Stromal cell of bone marrow (primary cell): ENCODE measurements at places on chromosomes 6 and 20.
A peak's percentile ranks its signal among the peaks of the same experiment; 100 is the strongest.

GRCh38 chr20:57374931-57375651 lies 16.1 kb upstream of the RBM38 start:
- DNase-seq = peak; percentile 48

- DNase-seq = no peak
These were observed 256.3 kb upstream of the TAB2 start for GRCh38 chr6:149060985-149061760.

DNA sequence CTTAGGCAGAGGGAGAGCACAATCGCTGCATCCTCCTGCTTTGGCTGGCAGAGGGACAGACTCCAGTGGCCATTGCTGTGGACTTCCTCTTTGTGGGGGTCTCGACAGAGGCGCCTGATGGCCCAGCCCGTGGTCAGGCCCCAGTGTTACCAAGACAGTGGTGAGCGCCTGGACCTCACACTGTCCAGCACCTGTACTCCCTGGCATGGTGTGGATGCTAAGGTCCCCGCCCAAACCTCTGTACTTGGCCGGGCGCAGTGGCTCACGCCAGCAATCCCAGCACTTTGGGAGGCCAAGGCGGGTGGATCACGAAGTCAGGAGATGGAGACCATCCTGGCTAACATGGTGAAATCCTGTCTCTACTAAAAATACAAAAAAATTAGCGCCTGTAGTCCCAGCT lies 2.3 kb upstream of the NTSR1 start:
- DNase-seq = no peak

GRCh38 chr6:158697811-158698210 lies 48.0 kb downstream of the SYTL3 start:
- peak; percentile 41 for DNase-seq

GRCh38 chr6:120990866-120991265 lies 343.4 kb downstream of the TBC1D32 start:
- DNase-seq = no peak

DNA sequence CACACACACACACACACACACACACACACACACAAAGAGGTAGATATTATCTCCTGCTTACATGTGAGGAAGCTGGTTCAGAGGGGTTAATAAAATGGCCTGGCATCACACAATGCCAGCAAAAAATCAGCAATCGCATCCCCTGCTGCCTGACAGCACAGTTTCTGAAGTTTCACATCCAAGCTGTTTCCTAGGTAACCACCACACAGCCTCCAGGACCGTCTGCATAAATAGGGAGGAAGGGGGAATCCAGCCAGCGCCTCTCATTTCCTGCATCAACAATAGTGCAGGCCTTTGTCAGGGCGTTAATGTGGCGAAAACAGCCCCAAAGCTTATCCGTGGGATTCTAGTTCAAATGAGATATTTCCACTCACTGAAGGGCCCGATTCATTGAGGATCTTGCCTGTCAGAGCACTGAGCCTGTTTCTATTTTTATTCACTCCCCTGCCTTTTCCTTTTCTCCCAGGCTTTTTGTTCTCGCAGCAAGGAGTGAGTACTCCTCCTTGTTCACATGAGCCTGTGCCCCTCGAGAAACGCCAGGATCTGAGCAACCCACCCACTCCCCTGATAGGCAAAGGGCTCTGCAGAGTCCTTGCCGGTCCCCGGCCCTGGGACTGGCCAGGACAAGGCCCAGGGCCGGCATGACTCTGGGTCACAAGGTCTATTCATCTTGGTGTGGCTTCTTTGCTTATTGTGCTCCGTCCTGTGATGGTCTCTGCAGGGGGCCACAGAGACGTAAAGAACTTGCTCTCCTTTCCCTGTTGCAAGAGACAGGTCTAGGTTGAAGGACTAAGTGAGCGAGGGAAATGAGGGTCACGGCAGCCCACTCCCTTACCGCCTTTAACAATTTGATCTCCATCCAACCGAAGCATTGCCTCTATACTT lies 32.7 kb downstream of the TUBB2B start:
- DNase-seq = no peak

- no peak for DNase-seq
These were observed 649.4 kb downstream of the HDGFL1 start for GRCh38 chr6:23218751-23219150.

- DNase-seq = no peak
These were observed 68.3 kb upstream of the BTBD3 start for GRCh38 chr20:11849270-11849915.

DNA sequence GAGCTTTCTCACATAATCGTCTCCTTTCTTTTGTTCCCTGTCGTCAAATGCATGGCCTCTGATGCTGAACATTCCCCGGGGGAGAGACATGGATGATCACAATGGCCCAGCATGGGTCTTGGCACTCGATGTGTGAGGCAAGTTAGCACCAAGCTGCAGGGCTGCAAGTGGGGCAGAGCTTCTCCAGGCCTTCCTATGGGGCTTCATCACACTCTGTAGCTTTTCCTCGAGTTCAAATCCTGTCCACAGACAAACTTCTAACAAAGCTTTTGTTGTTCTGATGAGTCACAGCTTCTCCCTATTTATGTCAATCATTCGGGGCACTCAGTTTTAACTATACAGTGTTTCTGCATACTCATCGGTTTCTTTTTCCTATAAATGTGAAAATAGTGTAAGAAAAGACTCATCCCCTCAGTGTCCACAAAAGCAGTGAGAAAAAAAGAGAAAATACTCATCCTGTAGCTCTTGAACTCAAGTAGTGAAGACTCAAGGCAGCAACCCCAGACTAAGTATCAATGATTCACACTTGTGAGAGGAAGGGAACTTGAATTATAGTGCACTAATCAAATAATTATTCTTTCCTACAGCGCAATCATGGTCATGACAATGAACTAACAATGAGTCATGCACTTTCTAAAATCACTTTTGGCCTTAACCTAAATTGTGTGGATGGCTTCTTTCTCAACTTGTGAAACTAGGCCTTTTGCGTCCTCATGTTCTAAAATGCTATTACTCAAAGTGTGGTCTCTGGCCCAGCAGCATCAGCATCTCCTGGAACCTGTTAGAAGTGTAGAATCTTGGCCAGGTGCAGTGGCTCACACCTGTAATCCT lies 68.4 kb upstream of the NOX3 start:
- peak; percentile 78 for DNase-seq

- no peak for DNase-seq
These were observed 302.6 kb upstream of the MANEA start for GRCh38 chr6:95274686-95275235.

GRCh38 chr6:13814938-13815575 lies 700 bp upstream of the MCUR1 start:
- no peak for DNase-seq

DNA sequence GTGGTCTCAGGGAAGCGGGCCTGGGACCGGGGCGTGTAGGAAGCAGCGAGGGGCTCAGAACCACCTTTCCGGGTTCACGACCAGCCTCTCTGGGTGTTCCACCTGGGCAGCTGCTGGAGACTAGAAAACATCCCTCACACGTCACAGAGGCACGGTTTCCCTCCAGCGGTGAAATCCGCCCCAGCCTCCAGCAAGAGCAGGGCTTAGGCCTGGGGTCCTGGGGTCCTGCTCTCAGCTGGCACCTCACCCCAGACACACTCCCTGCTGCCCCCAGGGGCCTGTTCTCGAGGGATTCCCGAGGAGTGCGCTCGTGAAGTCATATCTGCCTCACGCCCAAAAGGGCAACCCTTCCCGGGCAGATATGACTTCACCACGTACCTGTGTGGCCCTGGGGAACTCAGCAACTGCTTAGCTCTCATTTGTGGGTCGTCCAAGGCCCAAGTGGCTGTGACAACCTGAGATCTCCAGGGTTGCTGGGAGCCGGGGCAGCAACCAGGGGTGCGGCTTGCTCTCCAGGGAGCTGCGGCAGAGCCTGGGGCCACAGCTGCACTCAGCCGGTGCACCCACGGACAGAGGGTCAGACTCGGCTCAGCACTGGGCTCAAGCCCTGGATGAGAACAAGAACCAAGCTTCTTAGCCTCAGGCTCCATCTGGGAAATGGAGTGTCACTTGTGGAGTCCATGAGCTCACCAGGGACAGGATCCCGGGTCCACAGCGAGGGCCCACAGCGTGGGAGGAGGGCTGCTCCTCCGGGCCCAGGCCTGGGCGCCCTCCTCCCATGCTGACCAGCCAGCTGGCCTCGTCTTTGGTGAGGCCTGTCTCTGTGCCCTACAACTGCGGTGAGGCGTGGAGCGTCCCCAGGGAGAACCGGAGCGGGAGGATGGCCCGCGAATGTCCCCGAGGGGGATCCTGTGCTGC lies 661 bp downstream of the FNDC11 start:
- DNase-seq = no peak

DNA sequence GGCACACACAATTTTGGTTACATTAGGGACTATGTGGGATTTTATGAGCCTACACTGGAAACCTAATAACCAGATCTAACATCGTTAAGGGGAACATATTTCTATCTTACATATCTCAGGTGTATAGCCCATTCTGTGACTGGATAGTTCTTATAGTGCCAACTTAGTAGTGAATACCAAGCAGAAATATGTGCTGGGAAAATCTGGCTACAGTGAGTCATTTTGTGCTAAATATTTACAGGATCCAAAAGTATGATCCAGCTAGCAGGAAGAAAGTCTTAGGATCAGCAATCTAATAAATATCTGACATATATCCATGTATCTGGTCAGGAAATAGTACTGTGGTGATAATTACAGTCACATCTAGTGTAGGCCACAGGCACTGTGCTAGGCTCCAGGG lies 94.6 kb upstream of the INSM1 start:
- no peak for DNase-seq

- DNase-seq = no peak
These were observed 606 bp upstream of the ULBP1 start for GRCh38 chr6:149963212-149963461.

DNA sequence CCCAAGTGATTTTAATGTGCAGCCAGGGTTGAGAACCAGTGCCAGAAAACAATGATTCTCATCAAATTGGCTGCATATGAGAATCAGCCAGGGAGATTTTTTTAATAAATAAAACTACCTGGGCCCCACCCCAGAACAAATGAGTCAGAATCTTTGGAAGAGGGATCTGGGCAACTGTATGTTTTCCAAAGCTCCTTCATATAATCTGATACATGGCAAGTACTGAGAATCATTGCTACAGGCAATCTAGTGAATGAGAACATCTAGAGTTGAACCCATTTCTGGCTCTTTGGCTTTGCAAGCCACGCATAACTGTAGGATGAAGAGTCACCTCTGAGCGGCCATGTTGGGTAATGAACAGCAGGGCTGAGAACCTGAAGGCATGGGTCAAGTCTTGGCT lies 26.1 kb upstream of the DSP start:
- DNase-seq = no peak

DNA sequence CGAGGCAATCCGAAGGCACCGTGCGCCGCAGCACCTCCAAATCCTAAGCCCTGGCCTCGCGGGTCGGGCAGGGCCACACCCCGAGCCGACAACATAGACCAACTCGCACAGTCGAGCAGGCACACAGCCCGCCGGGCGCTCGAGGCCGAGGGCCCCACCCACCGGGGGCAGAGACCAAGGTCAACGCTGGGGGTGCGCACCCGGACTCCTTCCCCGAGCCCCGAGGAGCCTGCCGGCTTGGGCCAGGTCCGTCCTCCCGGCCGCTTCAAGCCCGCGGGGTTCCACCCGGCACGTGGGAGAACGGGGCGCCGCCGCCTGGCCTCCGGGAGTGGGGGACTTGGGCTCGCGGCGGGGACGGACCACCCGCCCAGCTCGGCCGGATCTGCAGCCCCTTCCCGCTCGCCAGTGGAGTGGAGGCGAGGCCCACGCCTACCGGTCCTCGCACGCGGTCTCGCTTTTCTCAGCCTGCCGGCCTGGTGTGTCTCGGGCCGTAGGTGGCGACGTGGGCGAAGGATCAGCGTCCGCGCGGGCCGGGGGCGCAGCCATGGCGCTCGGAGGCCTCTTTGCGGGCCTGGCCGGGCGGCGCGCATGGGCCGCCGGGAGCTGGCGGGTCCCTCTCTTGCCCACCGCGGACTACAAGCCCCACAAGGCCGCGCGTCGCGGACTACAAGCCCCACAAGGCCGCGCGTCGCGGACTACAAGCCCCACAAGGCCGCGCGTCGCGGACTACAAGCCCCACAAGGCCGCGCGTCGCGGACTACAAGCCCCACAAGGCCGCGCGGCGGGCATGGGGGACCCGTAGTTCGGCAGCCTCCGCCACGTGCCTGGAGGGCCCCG lies at the start of gene UCKL1:
Gene UCKL1, minus strand, starts transcription at position 590 of the 837 bp plus-strand sequence. Its CDS starts 44 bp downstream, at position 546.
- peak; percentile 83 for DNase-seq

GRCh38 chr20:37938181-37938750 lies 35.3 kb downstream of the VSTM2L start:
- DNase-seq = no peak

DNA sequence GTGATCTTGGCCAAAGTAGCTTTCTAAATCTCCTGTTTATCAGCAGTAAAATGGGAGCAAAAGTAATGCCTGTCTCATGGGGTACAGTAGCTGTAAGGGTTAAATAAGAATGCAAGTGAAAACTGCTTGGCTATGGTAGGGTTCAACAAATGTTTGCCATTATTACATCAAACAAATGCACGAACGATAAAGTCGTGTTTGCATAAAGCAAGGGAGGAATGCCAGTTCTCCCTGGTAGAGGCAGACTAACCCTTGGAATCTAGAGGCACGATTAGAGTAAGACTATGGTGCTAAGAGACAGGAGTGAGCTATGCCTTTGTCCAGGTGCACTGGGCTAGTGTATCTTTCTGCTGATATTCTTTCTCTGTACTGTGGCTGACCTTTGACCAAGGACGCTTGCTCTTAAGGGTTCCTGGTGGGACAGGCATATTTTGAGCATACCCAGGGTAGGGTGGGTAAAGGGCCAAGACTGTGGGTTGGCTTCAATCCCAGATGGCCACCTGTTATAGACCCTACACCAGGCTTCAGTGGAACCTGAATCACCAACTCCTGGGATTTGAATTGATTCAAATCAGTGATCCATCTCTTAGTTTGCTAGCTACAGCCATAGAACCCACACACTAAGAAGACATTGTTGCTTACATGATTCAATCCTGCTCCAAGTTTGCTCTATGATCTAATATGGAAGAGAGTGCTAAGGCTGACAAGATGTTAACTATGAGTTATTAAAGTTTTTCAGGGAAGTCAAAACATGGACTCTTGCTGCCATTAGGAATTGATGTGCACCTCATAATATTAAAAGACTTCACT lies 139.9 kb downstream of the CCDC170 start:
- DNase-seq = no peak

GRCh38 chr6:135815216-135815615 lies 36.3 kb upstream of the PDE7B start:
- no peak for DNase-seq

GRCh38 chr6:106731144-106731842 lies 101.9 kb downstream of the QRSL1 start:
- no peak for DNase-seq

DNA sequence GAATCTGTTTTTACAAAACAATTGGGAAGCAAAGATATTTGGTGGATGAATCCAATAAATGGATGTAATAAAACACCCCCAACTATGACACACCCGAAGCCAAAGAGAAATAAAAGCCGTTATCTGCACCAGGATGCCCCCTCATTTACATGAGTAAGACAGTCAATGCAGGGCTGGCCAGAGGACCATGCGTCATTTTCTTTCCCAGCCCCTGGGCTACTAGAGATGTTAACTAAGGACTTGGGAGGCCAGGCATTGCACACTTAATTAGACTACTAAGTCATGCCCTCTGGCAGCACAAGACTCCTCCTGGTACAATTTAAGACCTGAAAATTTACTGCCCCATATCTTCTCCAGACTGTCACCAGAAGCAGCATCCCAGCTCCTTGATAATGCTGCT lies 3.2 kb downstream of the LEMD2 start:
- DNase-seq = no peak

GRCh38 chr6:79077715-79078074 lies 359 bp downstream of the PHIP start:
- no peak for DNase-seq
